ENCODE measurements at places on chromosomes 5 and 9. TPM values are rescaled to one million over a fixed set of nuclear protein-coding genes. Genes with fewer than 3 reads are reported as not detected.

GRCh38 chr9:38251036-38251860 lies 141.3 kb upstream of the ALDH1B1 start:
- no peaks in the 10 kb centered on the region for H3K27me3 ChIP-seq
- H3K27ac ChIP-seq: no peak overlapping the region
- H3K4me1 ChIP-seq: no peaks in the 10 kb centered on the region
- H3K4me3 ChIP-seq: no peak overlapping the region

- no peak overlapping the region for H3K27ac ChIP-seq
- no peaks in the 10 kb centered on the region for H3K36me3 ChIP-seq
- H3K4me3 ChIP-seq: no peak overlapping the region
- H3K4me1 ChIP-seq: no peaks in the 10 kb centered on the region
Measured at GRCh38 chr9:9912459-9912858, 700.3 kb downstream of the PTPRD start.

GRCh38 chr5:156498226-156498980 lies 171.4 kb downstream of the SGCD start:
- H3K4me3 ChIP-seq: no peak overlapping the region
- no peaks in the 10 kb centered on the region for H3K4me1 ChIP-seq

- no peak overlapping the region for H3K27ac ChIP-seq
- no peak overlapping the region for H3K4me3 ChIP-seq
- peaks cover 23% of the 10 kb centered on the region for H3K4me1 ChIP-seq
Measured at GRCh38 chr9:133713150-133713959, 24.8 kb downstream of the SARDH start.

DNA sequence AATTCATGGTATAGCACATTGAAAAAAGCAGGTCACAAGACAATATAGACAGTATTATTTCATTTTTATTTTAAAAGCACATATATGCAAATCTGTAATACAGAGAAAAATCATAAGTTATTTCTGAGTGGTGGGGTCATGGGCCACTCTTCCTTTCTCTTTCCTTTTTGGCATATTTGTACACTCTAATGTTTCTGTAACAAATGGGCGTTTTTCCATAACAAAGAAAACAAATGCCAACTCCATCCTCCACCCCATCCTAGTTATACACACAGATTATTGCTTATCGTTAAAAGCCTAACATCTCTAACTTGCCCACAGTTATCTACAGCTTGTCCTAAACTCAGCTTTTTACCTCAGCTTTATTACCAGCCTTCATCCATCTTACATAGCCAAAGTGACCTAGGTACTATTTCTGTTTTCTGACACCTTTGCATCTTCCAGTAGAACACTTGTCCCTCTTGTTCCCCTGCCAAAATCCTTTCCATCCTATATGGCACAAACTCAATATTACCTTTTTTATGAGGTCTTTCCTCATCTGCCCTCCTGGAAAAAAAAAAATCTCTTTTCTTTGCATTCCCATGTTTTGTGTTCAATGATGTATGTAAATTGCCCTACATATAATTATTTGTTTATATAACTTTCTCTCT lies 4.1 kb downstream of the KIAA0825 start:
- no peak for DNase-seq
- no peaks in the 10 kb centered on the region for H3K36me3 ChIP-seq
- no peak overlapping the region for H3K4me3 ChIP-seq
- H3K4me1 ChIP-seq: peaks cover 11% of the 10 kb centered on the region

DNA sequence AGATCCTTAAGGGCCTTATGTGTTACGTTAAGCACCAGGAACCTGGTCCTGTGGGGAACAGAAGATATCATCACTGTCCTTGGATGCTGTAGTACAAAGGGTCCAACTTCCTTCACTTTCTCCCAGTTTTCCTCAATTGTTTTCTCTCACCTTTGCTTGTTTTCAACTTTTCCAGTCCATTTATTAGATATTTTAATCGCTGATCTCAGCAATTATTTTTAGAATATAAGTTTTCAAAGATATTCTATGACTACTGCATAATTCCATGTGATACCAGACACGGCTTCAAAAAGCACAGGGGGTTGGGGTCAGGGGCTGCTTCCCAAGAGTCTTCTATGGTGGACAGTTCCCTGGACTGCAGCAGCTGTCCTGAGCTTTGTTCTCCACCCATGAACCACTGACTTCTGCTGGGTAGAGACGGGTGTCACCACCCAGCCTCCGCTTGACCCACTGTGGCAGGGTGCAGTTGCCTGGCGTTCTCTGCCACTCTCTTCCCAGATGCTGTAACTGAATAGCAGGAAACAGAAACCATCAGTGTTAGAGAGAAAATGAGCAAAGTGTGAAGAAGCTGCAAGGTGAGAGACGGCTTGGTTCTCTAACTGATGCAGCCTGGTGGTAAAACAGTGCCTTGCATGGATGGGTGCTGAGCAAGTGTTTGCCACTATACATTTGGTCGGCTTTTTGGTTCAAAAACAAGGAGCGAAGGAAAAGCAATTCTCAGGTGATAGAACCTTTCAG lies 383.0 kb downstream of the RAB3C start:
- no peaks in the 10 kb centered on the region for H3K36me3 ChIP-seq
- no peak for DNase-seq
- H3K4me3 ChIP-seq: no peak overlapping the region
- H3K27ac ChIP-seq: no peak overlapping the region
- no peaks in the 10 kb centered on the region for H3K4me1 ChIP-seq
- no peaks in the 10 kb centered on the region for H3K27me3 ChIP-seq

DNA sequence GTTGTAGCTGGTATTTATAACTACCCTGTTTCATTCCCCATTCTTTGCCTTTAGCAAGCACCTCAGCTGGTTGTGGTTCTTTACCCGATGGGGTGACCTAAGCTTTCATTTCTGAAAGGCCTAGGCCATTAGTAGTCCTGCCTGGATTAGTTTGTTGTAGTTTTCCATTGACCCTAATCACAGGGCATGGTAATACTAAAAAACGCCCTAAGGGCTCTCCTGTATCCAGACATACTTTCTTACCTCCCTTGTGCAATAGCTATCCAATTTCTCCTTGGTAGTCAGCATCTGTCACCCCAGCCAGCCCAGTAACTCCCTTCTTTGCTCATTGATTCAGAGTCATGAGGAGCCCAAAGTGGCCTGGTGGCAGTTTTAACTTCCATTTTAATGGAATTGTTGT lies 24.0 kb downstream of the TMOD1 start:
- H3K36me3 ChIP-seq: no peaks in the 10 kb centered on the region
- no peak overlapping the region for H3K4me3 ChIP-seq
- H3K27ac ChIP-seq: no peak overlapping the region

GRCh38 chr9:127915325-127915752 lies 1.5 kb downstream of the ST6GALNAC4 start:
- H3K27ac ChIP-seq: peak overlapping the region; percentile 31
- peaks cover 40% of the 10 kb centered on the region for H3K4me1 ChIP-seq
- no peaks in the 10 kb centered on the region for H3K27me3 ChIP-seq
- H3K36me3 ChIP-seq: peaks cover 4% of the 10 kb centered on the region
- H3K4me3 ChIP-seq: peak overlapping the region; percentile 22
- DNase-seq: no peak

- no peaks in the 10 kb centered on the region for H3K27me3 ChIP-seq
- no peak for DNase-seq
- no peaks in the 10 kb centered on the region for H3K36me3 ChIP-seq
- no peak overlapping the region for H3K4me3 ChIP-seq
Measured at GRCh38 chr9:5646116-5646515, 17.2 kb downstream of the RIC1 start.

DNA sequence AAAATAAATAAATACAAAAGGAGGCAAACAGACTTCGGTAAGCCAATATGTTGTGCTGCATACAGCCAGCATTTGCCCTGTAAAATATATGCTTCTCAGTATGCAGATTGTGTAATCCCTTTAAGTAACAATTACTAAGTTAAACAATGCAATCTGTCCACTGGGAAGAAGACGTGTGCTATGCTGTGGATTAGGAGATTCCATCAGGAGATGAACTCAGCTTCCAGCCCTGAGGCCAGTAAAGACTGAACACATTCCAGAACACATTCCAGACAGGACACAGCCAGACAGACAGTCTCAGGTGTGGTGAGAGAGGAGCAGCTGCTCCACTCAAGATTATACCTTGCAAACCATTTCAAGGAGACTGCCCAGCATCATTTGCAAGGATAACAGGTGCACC lies 97.8 kb downstream of the MPDZ start:
- no peak overlapping the region for H3K4me3 ChIP-seq
- H3K27me3 ChIP-seq: no peaks in the 10 kb centered on the region
- no peak overlapping the region for H3K27ac ChIP-seq
- no peak for DNase-seq
- H3K36me3 ChIP-seq: no peaks in the 10 kb centered on the region

DNA sequence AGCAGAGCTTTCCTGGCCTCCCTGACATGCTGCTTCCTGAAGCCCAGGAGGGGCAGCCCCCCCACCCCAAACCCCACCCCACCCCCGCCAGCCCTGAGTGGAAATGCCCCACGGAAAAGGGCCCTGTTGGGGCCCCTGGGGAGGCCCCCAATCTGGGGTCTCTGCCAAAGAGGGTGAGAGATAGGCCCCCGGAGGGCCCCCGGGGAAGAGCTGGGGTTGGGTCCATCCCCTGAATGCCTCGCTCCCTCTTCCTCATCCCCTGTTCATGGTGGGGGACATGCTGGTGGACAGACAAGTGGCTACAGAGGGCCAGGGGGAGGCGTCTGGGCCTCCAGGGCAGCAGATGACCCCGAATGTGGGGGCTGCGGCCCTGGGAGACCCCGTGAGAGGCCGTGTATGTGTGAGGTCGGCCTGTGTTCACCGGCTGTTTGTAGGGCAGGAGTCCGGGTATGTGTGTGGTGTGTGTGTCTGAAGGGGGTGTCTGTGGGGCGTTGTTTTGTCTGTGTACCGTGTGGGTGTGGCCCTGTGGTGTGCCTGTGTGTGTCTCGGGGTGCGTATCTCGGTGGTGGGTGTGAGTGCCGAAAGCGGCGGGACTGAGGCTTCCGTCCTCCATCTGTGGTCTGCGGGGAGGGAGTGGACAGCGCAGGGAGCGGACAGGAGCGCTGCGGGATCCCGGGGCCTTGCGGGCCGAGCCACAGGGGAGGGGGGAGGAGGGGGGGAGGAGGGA lies 11.3 kb downstream of the C9orf50 start:
- no peak overlapping the region for H3K4me3 ChIP-seq
- no peaks in the 10 kb centered on the region for H3K27me3 ChIP-seq
- no peaks in the 10 kb centered on the region for H3K36me3 ChIP-seq
- peaks cover 34% of the 10 kb centered on the region for H3K4me1 ChIP-seq
- peak overlapping the region; percentile 57 for H3K27ac ChIP-seq

DNA sequence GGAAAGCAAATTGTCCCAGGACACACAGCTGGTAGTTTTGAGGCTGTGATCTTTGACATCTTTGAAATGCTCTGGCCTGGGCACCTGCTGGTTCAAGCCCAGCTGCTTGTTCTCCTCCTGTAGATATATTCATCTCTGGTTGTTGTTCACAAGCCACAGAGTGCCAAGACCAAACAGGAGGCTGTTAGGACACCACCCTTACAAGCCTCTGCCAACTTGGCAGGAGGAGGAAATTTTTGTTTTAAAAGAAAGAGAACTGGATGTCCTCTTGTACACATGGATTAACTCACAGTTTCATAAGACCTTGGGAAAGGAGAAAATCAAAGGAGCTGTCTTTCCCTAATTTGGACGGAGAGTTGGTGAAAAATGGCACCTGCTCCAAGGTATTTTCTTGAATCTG lies 8.5 kb upstream of the ZFP62 start:
- H3K36me3 ChIP-seq: no peaks in the 10 kb centered on the region
- DNase-seq: no peak
- no peaks in the 10 kb centered on the region for H3K4me1 ChIP-seq
- no peak overlapping the region for H3K27ac ChIP-seq

DNA sequence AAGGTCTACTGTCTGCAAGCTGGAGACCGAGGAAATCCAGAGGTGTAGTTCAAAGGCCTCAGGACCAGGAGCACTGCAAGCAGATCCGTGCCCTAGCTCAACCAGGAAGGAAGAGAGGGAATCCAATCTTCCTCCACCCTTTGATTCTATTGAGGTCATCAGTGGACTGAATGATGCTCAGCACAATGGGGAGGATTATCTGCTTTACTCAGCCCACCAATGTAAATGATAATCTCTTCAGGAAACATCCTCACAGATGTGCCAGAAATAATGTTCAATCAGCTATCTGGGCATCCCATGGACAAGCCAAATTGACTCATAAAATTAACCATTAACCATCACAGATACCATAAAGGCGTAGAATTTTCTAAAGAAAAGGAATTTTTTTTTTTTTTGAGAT lies 92.0 kb downstream of the BASP1 start:
- no peaks in the 10 kb centered on the region for H3K4me1 ChIP-seq
- H3K27ac ChIP-seq: no peak overlapping the region
- H3K27me3 ChIP-seq: no peaks in the 10 kb centered on the region
- DNase-seq: no peak
- H3K4me3 ChIP-seq: no peak overlapping the region

TERT gene
- total RNA-seq: 2.0 TPM

NADK2 gene
- 24.3 TPM for total RNA-seq

PCDHGA12 gene
- 0.09 TPM for total RNA-seq

ANKDD1B gene
- total RNA-seq: not detected

RANBP3L gene
- not detected for total RNA-seq

Measured in CD8-positive, alpha-beta memory T cell (primary cell).